Natural killer cell treated with Interleukin-12 subunit alpha and Interleukin-12 subunit beta and Interleukin-15 and Interleukin-18, amount 100 ng/mL, for 72 hours (primary cell): ENCODE measurements at places on chromosomes 1 and 21.

DNA sequence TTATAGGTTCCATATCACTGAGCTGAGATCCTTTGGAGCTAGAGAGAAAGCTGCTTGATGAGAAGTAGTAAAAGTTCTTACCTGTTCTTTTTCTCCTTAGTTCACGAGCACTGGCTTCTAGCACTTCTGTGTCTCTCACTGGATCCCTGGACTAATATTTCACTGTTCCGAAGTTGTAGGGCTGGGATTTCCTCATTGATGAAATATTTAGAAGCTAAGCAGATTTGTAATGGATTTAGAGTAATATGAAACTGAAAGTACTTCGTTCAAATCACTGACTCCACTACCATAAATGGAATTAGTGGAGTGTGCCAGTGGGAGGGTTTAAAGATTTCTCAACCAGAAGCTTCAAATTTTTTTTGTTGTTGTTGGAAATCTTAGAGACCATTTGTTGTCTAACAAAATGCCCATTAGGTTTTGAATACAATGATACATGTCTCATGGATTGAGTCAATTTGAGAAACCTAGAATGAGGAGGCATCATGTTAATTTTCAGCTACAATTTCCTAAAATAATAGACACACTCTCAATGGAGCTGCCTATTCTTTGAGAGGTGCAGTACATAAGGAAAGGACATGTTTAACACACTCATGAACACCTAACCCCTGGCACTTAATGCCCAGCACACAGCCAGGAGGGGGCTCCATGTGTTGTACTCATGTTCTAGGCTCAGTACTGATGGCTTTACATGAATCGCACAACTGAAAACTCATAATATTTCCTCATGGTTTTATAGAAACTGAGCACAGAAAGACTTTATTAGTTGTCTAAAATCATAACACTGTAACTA, at the start of gene GBP1:
Gene GBP1, minus strand, starts transcription at position 130 of the 790 bp plus-strand sequence. CDS start 1,974 bp downstream, outside the sequence.
- no peak for DNase-seq

DNA sequence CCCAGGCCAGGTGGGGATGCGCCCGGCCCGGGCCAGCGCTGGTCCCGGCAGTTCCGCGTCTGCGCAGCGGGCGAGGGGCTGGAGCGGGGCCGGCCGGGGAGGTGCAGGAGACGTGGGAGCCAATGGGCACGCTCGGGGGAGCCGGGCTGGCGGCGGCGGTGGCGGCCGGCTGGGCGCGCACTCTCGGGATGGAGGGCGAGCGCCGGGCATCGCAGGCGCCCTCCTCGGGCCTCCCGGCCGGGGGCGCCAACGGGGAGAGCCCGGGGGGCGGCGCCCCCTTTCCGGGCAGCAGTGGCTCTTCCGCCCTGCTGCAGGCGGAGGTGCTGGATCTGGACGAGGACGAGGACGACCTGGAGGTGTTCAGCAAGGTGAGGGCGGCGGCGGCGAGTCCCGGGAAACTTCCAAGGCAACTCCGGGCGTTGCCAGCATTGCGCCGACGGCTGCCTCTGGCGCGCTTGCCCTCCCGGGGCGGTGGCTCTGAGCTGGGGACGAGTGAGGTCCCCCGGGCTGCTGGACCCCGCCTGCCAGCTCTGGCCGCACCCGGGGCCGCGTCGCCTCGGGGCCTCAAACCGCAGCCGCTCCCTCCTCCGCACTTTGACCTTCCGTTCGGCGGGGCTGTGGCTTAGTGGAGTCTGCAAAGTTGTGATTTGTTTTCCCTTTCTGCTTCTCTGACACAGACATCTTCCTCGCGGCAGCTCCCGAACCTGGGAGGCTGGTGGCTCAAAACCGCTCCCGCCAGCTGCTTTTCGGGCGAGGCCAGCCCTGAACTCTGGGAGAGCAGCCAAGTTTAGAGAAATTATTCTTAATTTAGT, at the start of gene SNX7:
Gene SNX7, plus strand, starts transcription at position 178 of the 812 bp plus-strand sequence. Its CDS starts 11 bp downstream, at position 189.
- no peak for DNase-seq

DNA sequence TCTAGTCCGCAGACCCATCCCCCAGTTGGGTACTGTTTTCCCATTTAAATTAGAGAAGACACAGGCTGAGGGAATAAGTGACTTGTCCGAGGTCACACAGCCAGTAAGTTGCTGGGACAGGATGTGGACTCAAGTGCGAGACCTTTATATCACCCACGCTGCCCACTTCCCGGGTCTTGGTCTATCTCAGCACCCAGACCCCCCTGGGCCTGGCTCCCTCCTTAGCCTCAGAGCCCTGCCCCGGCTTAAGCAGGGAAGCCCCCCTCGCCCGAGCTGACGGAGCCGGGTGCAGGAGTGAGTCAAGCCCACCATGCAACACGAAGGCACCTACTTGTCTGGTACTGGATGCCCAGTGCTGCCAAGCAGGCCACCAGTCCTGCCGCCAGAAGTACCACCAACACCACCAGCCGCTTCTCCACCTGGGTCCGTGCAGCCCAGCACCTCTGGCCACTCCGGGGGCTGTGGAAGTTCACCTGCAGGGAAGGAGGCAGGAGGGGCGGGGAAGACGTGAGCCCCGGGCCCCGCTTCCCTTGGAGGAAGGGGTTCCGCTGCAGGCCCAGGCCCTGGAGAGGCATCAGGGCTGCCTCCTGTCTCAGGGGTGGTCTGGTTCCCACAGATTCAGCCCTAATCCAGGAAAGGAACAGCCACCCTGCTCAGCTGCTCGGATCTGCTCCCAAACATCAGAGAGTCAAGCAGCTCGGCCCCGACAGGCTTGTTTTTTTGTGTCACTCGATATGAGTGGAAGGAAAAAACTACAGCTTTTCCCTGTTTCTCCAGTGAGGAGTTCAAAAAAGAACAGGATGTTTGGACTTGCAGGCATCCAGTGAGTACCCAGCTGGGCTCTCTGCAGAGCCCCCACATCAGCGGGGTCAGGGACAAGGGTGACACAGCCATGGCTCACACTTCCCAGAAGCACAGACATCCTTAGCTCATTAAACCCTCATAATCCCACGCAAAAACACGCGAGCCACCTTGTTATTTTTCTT, 11.1 kb downstream of the ECE1 start:
- peak; percentile 83 for DNase-seq

DNA sequence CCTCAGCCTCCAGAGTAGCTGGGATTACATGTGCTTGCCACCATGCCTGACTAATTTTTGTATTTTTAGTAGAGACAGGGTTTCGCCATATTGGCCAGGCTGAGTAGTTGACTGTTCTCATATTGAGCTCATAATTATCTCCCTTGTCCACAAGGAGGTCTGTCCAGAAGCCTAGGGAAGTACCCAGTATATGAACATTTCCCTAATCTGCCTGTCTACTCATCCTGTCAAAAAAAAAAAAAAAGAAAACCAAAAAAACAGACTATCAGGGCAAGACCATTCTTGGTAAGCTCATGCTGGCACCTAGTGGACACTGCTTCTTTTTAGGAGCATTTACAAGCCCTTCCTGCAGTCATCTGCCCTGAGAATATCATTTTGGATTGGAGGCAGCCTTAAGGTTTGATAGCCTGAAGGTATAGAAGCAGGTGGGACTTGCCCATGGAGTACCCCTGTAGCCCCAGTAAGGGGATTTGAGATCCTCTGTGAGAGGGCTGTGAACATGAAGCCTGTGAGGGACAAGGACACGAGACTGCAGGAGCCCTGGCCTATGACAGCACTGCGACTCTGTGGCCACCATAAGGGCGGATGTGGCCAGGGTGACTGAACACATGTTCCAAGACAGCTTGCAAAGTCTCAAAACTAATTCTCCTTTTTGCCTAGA, 10.8 kb upstream of the DUSP12 start:
- DNase-seq: peak; percentile 92

GRCh38 chr1:206685769-206686477, 1.2 kb downstream of the MAPKAPK2 start:
- DNase-seq: peak; percentile 77

- DNase-seq: no peak
These were observed 1.3 kb upstream of the CD5L start for GRCh38 chr1:157842939-157843338.

DNA sequence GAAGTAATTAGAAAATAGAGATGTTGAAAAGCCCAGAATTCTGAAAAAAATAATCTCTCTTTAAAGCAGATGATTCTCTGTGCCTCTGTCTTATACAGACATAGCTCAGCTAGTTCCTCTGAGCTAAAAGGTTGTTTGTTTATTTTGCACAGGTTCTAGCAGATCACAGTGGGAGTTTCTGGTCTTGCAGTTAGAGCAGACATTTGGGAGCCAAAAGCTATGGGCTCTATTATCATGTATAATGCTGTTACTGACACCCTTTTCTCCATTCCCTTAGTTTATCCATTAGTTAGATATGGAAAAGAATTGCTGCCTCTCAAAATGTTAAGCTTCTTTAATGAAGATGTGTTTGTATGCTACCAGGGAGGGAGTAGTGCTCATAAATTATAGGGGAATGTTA, 20.5 kb upstream of the CD55 start:
- DNase-seq: no peak

DNA sequence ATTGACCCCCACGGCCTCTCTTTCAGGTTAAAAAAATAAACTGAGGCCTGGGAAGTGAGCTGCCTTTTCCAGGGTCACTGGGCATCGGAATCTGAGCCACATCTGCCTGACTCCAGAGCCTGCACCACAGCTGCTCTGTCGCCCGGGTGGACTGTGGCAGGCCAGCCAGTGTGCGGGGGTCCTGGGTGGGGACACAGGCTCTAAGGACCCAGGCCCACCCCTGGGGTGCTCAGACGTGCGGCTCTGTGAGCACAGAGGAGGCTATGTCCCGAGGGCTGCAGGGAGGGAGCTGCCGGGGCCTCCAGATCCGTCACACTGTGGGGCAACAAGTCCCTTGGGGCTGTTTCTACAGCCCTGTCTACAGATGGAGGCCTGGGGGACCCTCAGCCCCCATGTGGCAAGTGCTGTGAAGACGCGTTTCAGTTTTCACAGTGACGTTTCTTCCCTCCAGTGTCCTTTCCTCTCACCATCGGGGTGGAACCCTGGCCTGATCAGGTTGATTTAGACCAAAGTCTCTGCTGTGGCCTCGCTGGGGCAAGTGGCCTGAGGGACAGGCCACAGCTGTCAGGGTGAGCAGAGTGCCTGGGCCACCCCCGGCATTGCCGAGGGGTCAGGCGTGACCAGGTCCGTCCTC, 39.2 kb upstream of the ACTRT2 start:
- peak; percentile 41 for DNase-seq
